ENCODE measurements at places on chromosomes 2 and 18.

DNA sequence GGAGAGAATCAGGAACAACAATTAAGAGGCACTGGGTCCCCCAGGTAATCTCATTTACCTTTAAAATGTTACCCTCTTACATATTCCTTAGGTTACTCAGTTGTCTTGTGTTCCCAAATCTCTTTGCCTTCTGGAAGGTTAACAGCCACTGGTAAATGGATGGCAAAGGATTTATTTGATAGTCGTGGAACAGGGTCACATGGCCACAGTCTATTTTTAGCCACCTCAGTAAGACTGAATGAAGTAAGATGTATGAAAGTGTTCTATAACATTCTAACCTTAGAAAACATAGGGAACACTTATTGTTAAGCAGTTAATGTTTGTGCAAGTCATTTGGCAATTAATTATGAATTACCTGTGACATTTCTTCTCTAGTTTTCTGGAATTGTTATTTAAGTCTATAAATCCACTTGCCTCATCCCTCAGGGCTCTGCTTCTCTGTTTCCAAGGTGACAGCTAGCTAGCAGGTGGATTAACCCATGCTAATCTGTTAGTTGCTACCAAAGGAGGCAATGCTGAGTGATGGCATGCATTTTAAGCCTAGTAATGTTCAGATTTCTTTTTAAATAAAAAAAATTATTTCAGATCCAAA is 211.0 kb downstream of the PIK3C3 start:
- no peak for DNase-seq

GRCh38 chr18:340044-340443 is 72.2 kb upstream of the THOC1 start:
- DNase-seq, result no peak

GRCh38 chr2:179243046-179243445 is 21.6 kb downstream of the SESTD1 start:
- no peak for DNase-seq

DNA sequence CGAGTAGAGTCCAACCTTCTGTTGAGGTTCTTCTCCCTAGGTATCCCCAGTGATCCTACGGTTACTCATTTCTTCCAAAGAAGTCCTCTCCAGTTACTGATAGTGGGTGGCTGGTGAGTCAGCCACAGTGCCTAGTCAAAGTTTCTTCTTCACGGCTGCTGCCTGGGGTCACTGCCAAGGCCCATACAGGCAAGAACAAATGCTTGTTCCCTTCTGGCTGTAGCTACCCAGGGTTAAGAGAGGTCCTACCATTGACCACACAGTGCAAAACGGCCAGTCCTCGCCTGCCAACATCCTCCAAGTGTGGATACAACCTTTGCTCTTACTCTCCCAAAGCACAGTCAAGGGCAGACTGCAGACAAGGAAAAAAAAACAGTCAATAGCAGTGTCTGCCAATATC is 2.9 kb upstream of the PTPN4 start:
- no peak for DNase-seq

DNA sequence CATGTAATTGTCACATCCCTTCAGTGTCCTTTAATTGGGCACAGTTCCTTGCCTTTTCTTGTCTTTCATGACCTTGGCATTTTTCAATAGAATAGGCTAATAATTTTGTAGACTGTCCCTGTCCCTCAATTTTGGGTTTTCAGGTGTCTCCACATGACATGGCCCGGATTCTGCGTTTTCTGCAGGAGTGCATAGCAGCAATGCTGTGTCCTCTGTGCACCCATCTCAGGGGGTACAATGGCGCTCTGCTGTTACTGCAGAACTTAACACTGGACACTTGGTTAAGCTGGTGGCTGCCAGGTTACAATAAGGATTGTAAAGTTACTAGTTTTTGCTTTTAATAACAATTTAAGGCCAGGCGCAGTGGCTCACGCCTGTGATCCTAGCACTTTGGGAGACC is 51.3 kb downstream of the INPP5D start:
- DNase-seq, result no peak

- DNase-seq, result no peak
These were observed 152.5 kb upstream of the AQP4 start for GRCh38 chr18:27017901-27018500.

GRCh38 chr18:21257386-21257785 is 15.4 kb downstream of the GREB1L start:
- no peak for DNase-seq

DNA sequence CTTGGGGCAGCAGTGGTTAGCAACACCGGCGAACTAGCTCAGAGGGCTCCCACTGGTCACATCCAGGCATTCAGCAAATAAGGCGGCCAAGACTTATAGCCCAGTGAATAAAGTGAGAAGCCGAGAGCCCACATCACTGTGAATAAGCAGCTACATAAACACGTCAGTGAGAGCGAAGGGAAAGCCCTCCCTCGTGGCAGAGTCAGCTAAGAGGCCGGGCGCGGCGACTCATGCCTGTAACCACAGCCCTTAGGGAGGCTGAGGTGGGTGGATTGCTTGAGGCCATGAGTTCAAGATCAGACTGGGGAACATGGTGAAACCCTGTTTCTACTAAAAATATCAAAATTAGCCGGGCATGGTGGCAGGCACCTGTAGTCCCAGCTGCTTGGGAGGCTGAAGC is 5.2 kb downstream of the D2HGDH start:
- no peak for DNase-seq

DNA sequence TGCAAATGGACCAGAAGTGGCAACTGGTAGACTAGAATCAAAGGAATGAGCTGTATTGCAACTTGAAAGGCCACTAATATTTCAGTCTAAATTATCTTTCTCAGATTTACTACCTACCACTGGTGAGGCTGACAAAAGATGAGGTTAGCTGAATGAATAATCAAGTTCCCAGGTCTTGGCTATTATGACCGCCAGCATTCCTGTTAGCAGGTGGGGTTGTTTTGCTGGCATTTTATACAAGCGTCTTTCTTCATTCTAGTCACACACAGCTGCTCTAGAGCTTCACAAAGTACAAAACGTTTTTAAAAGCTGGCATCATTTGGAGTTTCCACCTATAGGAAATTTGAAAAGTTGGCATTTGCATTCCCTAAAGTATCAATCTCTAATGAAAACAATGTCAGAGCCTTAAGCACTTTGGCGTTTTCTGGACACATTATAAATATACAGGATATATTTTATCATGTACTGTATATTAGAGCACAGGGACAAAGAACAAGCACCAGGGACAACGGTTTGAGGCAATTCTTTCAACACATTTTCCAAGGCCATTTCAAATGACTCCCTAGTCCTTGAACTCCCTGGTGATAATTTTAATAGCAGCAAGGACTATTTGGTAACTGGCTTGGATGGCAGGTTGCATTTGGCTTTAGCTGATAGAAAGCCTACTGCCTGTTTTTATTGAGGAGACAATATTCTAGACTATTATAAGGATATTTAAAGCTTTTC is 410.2 kb upstream of the CHST9 start:
- no peak for DNase-seq

DNA sequence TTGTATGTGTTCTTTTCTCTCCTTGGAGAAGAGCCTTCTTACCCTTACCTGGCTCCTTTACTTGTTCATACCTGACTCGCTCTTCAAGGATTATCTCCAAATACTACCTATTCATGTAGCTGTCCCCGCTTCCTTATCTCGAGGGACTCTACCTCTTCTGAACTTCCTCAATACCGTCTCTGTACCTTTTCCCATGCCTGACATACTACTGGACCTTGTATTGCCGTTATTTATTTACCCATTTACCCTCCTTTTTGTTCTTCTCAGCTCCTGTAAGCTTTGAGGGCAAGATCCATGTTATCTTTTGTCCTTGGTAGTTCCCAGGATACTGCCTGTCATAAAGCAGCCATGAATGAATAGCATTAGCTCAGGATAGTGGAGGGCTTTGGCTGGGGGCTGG is 32.5 kb downstream of the KCNS3 start:
- no peak for DNase-seq

All from NT2/D1 (cell line).